ENCODE measurements at places on chromosomes 5 and 9. TPM values are rescaled to one million over a fixed set of nuclear protein-coding genes. Genes with fewer than 3 reads are reported as not detected.

Gene HAVCR2
- 0.62 TPM for total RNA-seq

Gene CSF2
- total RNA-seq: not detected

- no peak for DNase-seq
These were observed 5.3 kb downstream of the INVS start for GRCh38 chr9:100104314-100104713.

Gene CD72
- 4.2 TPM for total RNA-seq

Gene PCDHA9
- total RNA-seq: 3.8 TPM

Gene PCDHGB1
- 2.3 TPM for total RNA-seq

Gene CYSRT1
- 1.2 TPM for total RNA-seq

DNA sequence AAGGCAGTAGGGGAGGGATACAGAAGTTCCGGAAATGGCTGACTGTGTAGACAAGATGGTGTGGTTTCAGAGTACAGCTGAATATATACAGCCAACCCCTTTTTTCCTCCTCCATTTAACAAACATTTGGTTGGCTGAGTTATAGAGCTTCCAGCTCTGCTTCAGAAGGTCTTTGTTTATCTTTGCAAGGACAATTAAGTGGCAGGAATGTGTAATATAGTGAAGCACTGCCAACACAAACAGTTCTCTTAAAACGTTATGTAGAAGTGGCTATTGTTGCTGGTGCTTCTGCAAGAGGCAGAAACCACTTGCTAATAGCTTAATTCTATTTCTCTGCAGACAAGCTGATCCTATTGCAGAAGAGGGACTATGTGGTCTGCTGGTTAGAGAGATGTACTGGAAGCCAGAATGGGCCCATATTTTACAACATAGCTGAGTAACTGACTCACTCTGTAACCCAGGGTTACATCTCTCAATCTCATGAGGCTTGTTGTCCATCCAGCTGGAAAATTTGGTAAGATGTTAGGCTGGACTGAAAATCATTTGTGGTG lies 62.7 kb upstream of the OSMR start:
- no peak for DNase-seq

Measured in progenitor cell of endocrine pancreas (in vitro differentiated cells).